RPMI8226 (cell line): ENCODE measurements at places on chromosomes 3 and 15.
A peak's percentile ranks its signal among the peaks of the same experiment; 100 is the strongest.

DNA sequence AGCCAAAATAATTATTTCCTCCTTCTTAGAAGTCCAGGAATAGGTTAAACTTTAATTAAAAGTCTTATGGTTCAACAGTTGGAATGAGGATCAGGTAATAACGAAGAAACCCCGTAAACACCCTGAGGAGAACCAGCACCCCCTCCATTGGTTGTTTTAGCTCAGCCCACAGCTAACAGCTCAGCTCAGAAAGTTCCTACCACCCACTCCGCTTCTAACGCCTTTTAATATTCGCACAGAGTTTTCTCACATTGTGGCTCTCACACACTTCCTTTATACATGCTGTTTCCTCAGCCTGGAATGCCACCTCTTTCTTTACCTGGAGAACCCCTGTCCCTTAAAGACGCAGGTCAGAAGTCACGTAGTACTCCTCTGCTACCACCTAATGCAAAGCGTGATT, 17.0 kb downstream of the CX3CR1 start:
- peak; percentile 42 for DNase-seq

GRCh38 chr3:78726545-78726944, 1041.3 kb downstream of the ROBO1 start:
- DNase-seq = no peak

DNA sequence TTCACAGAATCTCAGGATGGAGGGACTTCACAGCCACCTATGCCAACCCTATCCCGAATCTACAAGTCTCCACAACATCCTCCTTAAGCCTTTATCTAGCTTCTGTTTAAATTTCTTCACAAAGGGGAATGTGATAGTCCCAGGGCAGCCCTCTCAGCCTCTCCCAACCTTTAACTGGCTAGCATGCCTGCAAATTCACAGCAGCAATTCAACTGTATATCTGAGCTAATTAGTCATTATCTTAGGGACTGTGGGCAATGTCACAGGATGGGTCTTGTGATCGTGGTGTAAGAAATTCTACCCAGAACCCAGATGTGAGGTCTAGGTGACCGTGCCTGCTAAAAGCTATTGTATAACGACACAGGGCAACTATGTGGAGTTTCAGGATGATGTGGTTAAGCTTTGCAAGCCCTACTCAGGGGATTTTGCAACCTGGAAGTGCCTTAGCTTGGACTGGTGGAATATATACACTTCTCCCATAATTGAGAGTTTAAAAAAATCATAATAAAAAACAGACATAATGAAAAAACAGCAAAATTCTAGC, 65.5 kb upstream of the FBN1 start:
- DNase-seq = no peak

DNA sequence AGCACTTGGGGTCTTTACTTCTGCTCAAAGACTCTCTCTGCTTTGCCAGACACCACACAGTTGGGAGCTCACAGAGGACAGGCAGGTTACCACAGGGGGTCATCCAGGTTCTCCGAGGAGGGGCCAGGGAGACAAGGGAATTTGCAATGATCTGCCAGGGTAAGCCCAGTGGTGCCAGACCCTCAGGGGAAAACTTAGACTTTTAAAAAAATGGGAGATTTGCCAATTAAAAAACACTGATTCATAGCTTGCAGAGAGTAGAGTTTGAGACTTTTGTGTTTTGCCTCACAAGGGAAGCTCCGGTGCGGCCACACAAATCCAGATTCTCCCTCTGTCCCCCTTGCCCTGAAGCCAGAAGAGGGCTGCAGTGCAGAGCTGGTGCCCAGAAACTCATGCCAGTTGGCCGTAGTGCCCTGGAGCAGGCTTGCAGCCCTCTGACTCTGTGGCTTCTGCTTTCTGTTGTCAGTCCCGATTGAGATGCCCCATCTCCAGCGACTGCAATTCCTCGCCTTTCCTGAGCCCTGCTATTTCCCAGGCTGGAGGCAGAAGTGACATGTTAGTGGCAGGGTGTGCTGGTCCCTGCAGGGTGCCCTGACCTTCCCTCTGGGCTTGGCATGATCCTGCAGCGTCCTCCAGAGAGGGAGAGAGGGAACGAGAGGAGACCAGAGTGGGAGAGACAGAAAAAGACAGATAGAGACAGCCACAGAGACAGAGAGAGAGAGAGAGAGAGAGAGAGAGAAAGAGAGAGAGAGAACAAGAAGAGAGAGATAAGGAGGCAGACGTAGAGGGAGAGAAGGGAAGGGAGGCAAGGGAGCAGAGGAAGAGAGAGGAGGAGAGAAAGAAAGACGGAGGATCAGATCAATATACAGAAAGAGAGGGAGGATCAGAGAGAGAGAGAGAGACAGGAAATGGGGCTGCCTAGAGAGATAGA, 46.0 kb downstream of the RHCG start:
- no peak for DNase-seq

- DNase-seq = no peak
Observed at GRCh38 chr3:153282355-153282754, 120.3 kb downstream of the RAP2B start.

GRCh38 chr15:27220199-27220598, 249.2 kb downstream of the GABRG3 start:
- DNase-seq = no peak

DNA sequence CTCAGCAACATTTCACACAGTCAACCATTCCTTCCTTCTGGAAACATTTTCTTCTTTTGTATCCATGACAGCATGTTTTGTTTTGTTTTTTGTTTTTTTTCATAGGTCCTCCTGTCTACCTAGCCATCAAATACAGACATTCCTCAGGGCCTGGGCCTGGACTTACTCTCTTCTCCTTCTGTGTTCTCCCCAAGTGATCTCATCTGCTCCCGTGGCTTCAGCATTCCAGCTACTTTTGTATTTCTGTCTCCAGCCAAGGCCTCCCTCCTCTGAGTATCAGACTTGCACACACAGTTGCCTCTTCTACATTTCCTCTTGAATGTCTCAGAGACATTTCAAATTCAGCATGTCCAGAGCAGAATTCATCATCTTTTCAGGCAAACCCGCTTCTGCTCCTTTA, 82.4 kb downstream of the HCN4 start:
- DNase-seq = no peak

DNA sequence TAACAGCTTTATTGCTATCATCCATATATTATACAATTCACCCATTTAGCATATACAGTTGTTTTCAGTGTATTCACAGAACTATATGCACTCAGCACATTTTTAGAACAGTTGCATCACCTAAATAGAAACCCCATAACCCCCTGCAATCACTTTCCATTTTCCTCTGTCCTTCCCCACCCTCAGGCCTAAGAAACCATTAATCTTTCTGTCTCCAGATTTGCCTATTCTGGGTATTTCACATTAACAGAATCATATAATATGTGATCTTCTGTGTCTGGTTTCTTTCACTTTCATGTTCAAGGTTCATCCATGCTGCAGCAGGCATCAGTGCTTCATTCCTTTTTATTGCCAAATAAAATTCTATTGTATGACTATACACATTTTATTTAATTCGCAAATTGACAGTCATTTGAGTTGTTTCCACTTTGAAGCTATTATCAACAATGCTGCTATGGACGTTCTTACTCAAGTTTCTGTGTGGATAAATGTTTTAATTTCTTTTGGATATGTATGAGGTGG, 39.8 kb downstream of the ADAMTS17 start:
- DNase-seq = peak; percentile 20

GRCh38 chr15:59105854-59106253, 908 bp downstream of the CCNB2 start:
- DNase-seq = peak; percentile 40

DNA sequence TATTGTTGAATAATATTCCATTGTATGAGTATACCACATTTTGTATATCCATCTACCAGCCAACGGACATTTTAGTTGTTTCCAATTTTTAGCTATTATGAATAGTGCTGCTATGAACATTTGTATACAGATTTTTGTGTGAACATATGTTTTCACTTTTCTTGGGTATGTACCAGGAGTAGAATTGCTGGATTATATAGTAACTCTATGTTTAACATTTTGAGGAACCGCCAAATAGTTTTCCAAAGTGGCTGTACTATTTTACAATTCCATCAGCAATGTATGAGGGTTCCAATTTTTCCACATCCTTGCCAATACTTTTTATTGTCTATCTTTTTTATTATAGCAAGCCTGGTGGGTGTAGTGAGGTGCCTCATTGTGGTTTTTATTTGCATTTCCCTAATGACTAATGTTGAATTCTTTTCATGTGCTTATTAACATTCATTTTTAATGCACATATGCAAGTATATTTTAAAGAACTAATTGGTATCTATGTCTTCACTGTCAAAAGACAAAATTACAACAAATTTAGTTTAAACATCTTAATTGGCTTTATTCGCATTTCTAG, 77.5 kb upstream of the PIAS1 start:
- DNase-seq = no peak

DNA sequence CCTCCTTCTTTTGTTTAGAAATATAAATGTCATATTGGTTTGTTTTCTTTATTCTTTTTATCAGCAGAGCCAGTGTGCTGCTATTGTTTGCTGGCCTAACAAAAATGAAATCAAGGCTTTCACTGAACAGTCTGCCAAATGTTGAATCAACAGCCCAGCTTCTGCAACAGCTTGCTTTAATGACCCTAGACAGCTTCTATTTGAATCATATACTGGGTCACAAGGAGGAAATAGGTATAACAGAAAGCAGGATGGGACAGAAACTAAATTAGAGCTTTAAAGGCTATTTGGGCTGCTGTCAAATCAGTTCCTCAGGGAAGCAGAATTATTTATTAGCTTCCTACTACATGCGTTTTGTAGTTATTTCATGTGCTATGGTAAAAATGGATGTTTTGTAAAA, 12.1 kb upstream of the DNAJC13 start:
- no peak for DNase-seq

- no peak for DNase-seq
Observed at GRCh38 chr15:49900006-49900902, 218.8 kb downstream of the ATP8B4 start.

GRCh38 chr15:57216288-57216687, 160.0 kb upstream of the CGNL1 start:
- no peak for DNase-seq

GRCh38 chr3:44926921-44927320, 49.1 kb downstream of the ZDHHC3 start:
- DNase-seq = no peak

DNA sequence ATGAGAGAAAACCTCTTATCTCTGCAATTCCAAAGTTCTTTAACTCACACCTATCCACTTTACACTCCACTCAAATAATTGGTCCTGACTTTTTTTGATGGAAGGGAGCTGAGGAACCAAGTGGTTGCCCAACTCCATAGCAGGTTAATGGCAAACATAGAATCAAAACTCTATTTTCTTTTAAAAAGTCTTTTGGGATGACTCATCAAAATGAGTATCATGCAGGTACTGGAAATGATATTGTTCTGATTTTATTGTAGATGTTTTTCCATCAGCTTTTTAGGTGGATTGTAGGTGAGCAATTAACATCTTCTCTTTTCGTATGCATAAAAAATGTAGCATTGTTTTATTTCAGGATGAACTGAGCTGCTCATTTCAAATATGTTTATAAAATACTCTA, 239.5 kb downstream of the SATB1 start:
- DNase-seq = no peak

DNA sequence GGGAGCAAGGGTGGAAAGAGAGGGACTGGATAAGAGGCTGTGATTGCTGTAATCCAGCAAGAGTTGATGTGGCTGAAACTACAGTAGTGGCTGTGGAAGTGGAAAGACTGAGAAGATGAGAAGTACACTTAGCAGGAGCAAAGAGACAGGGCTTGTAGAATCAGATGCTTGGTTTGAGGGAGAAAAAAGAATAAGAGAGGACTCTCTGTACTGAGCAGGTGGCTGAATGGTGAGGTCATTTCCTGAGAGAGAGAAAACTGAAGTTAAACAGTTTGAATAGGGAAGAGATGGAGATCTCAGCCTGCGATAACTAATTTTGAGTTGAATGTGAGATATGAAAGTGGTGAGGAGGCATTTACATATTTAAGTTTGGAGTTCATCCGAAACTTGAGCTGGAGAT, 95.8 kb upstream of the SLC25A36 start:
- DNase-seq = peak; percentile 71

DNA sequence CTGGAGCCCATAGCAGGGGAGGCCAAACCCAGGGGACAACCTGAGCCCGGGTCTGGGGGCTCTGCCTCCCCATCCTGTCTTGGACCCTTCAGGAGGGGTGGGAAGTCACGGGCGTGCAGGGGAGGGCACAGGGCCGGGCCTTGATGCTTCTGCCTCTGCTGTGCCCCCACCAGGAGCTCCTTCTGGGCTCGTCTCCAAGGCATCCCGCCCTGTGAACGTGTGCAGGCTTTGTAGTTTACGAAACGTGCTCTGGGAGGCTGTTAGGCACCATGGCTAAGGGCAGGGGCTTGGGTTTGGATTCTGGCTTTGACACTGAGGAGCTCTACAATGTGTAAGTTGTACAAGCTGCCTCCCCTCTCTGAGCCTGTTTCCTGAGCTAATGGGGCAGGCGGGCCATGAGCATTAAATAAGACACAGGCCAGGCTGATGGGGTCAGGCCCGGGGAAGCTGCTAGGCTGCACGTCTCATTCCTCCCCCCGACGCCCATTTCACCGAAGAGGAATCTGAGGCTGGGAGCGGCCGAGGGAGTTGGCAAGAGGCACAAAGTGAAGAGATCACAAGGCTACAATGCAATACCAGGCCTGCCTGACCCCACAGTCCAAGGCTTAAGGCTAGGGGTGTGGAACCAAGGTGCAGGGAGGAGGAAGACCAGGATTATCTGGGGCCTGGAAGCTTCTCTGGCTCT, 19.6 kb downstream of the PLXND1 start:
- no peak for DNase-seq

DNA sequence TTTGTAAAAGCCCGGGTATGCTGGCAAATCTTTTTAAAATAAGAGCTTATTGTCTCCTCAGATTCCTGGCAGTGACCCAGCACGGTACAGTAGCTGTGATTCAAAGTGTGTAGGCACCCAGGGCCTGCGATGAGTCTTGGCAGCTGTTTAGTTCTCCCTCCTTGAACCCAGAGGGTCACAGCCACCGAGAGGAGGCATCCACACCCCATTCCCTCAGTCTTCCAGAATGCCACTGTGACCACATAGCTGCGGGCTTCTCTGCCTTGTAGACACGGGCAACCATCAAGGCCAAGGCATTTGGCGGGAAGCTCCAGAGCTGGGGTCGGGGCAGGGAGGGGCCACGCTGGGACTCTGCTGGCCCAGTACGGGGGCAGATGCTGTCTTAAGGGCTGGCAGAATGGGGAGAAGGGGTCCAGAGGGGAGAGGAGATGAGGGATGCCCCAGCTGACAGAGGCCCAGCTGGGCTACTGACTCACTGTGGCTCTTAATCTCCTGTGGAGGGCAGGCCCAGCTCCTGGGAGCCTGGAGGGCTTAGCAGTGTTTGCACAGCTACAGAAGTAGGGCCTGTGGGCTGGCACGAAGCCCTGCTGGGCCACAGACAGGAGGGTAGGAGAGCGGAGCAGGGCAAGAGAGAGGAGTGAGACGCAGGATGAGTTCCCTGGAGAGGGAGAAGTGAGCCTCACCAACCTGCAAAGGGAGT, 68.8 kb upstream of the DLG1 start:
- no peak for DNase-seq

DNA sequence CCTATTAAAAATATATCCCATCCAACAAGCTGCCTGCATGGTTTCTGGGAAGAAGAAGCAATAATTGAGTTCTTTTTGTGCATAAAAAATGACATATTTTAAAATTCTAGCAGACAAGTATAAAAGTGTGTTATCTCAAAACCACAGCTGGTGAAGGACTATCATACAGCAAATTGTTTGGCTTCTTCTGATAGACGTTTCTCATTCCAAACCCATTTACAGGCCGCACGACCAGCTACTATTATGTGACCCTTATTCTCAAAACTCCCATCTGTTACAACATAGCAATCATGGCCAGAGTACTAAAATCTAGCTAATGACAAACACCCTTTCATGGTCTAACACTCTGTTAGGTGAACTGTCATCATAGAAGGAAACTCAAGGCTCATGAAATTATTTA, 21.7 kb downstream of the ETFA start:
- DNase-seq = no peak

- no peak for DNase-seq
Observed at GRCh38 chr15:88704791-88705768, 66.3 kb downstream of the ISG20 start.
